Eye (tissue), 1 donor: ENCODE measurements at places on chromosomes 7 and 10.
A peak's percentile ranks its signal among the peaks of the same experiment; 100 is the strongest.

GRCh38 chr10:57482259-57482658 is 785.4 kb downstream of the IPMK start:
- DNase-seq, result no peak

DNA sequence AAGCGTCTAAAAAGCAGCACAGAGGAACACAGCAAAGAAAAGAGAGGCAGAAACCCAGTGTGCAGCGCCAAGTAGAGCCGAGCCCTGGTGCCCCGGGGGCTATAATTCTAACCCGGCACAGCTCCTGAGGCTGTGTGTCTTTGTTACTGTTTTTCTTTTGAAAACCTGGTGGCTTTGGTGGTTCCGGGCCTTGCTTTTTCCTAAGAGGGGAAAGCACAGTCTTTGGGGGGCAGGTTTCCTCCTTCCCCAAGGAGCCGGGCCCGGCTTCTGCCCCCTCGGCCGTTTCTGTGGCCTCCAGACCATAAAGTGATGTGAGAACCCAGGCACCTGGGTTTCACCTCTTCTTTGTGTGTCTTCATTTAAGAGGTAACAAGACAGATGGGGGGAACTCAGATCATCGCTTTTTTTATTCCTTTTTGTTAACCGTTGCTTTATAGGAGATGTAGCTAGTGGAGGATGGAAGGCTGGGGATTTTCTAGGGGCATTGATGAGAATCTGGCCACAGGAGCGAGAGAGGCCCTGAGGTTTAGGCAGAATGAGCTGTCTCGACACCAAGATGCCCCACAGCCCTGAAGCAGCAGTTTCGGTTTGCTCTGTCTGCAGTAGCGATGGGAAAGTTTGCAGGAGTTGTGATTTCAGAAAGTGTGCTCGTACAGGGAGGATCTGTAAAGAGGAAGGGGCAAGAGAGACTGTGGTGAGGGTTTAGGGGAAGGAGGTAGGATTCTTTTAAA is 367.8 kb upstream of the GALNT17 start:
- no peak for DNase-seq

- no peak for DNase-seq
Observed at GRCh38 chr7:81301815-81302214, 383.0 kb upstream of the SEMA3C start.

DNA sequence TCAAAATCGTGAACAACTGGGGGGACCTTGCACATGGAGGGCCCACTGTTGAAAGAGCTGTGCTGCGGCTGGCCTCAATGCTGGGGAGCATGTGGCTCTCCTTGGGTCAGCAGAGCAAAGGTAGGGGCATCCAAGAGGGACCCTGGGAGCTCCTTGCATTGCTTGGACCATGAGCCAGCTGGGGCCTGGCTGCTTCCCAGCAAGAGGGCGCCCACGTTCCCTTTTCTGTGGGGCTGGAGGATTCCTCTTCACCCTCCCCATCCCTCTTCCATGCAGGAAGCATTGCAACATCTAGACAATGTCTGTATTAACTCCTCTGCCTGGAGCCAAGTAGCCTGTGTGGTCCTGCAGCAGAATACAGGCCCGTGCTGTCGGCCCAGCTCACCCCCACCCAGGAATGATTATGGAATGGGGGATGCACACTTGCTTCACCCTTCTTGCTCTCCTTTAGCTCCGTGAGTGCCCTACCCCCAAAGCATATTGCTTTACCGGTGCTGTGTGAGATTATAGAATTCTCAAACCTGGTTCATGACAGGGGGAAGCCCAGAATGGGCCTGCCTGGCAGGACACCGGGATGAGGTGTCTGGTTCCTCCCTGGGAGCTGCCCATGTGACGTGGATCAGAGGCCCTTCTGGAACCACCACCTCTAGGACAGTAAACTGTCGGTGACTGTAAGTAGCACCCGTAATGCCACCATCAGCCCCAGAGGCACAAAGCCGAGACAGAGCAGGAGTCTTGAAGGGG is 61.9 kb downstream of the SYPL1 start:
- DNase-seq, result no peak

- DNase-seq, result no peak
Observed at GRCh38 chr7:92634205-92634604, 44.0 kb upstream of the FAM133B start.

- DNase-seq, result no peak
Observed at GRCh38 chr7:244974-245373, 45.0 kb upstream of the FOXL3 start.

- no peak for DNase-seq
Observed at GRCh38 chr10:60206735-60207134, 182.9 kb downstream of the ANK3 start.

- DNase-seq, result no peak
Observed at GRCh38 chr7:123749537-123749857, 694 bp upstream of the WASL start.

DNA sequence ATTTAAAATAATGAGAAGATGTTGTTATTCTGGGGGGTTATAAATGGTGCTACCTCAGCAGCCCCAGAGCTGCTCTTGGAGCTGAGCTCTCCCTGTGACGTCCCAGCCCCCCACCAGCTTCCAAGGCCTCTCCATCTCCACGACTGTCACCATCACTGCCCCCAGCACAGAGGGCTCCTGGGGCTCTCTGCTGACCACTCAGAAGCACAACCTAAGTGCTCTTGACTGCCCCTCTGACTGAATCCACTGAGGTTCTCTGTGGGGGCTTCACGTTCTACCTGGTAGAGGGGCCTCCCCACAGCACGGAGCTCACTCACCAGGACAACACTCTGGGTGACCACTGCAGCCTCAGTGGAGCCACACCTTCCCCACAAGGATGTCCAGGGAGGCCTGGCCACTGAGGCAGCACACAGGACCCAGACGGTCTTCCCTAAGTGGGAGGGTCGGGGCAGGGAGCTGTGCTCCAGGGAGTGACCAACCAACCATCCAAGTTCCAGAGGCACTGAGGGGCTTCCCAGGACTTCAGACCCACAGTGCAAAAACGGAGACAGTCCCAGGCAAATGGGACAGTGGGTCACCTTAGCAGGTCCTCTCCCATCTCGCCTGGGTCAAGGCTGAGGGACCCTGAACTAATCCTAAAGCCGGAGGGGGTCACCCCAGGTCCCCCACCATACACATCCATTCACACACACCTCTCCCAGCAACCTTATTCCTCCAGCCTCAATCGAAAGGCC is 121.0 kb upstream of the PPP2R2D start:
- no peak for DNase-seq

DNA sequence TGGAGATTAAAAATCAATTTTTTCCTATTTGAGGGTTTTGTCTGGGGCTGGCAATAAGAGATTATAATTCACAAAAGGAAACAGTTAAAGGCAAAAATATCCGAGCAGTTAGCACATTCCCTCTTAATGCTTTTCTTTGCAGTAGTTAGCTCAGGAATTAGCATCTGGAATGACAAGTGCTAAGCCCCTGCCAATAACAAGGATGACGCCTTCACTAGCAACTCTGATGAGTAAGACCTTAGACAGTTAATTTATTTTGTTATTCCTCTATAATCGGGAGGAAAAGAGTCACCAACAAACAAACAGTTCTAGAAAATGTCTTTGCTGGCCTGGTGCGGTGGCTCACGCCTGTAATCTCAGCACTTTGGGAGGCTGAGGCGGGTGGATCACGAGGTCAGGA is 151.3 kb downstream of the TRIL start:
- no peak for DNase-seq

GRCh38 chr7:142331941-142332340 is 74.1 kb upstream of the PRSS58 start:
- DNase-seq, result no peak

DNA sequence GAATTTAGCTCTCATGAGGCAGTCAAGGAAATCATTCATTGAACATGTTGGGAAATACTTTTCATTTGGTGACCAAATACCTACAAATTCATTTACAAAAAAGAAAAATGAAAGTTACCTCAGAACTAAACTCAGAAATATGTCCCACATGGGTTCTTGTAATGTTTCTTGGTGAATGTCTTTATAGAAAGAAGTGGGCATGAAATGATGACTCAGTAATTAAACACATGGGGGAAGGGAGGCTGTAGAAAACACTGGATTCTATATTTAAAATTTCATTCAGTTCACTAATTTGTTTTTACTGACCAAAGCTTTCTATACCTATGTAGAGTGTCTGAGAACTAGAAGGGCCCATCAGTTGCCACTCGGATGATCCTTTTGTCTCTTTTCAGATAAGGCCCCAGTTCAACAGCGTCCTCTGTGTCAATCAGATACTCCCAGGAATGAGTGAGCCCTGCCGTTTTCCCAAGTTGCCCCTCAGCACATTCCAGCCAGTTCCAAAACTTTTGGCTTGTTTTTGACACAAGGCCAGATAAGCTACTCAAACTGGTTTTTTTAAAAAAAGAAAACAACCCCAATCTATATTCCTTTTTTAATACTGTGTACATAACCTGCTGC is 49.3 kb upstream of the AGBL3 start:
- DNase-seq, result peak; percentile 71

GRCh38 chr7:48502021-48502420 is 330.8 kb downstream of the ABCA13 start:
- DNase-seq, result no peak

DNA sequence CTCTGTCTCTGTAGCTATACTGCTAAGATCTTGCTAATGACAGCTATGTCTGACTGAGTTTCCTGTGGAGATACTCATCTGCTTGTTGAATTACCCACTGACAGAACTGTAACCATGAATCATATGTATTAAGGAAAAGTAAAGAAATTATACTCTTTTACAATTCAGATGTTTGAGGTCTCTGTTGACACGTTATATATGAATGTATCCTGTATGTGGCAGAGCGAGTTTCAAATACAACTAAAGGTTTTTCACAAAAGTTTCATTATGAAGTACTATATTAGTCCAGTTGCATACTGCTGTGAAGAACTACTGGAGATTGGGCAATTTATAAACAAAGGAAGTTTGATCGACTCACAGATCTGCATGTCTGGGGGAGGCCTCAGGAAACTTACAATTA is 232.5 kb downstream of the CDK14 start:
- no peak for DNase-seq

GRCh38 chr10:15451137-15452094 is 80.3 kb upstream of the FAM171A1 start:
- DNase-seq, result no peak

- no peak for DNase-seq
Observed at GRCh38 chr7:64101126-64101942, 56.1 kb downstream of the ZNF727 start.

GRCh38 chr7:129431911-129432643 is 2.2 kb upstream of the STRIP2 start:
- no peak for DNase-seq

GRCh38 chr7:16921644-16922257 is 40.0 kb upstream of the AGR3 start:
- peak; percentile 43 for DNase-seq

- DNase-seq, result no peak
Observed at GRCh38 chr7:99514050-99514449, 9.6 kb downstream of the ZKSCAN5 start.

GRCh38 chr7:29764227-29764626 is 42.1 kb upstream of the WIPF3 start:
- no peak for DNase-seq

DNA sequence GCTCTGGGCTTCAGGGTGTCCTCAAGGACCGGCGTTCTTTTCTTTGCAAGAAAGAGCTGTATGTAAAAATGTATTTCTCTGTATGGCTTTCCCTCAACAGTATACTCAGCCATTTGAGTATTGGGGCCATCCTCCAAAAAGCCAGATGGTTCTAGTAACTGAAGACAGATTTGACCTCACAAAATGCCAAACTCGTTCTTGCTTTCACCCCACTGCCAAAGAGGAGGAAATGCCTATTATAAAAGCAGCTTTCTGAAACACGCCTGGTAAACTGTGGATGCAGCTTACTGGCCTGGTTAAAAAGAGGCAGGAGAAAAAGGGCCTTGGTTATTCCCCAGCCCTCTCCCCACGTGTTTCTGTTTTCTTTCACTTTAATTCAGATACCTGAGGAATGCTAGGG is 7.7 kb upstream of the HTR5A start:
- no peak for DNase-seq

DNA sequence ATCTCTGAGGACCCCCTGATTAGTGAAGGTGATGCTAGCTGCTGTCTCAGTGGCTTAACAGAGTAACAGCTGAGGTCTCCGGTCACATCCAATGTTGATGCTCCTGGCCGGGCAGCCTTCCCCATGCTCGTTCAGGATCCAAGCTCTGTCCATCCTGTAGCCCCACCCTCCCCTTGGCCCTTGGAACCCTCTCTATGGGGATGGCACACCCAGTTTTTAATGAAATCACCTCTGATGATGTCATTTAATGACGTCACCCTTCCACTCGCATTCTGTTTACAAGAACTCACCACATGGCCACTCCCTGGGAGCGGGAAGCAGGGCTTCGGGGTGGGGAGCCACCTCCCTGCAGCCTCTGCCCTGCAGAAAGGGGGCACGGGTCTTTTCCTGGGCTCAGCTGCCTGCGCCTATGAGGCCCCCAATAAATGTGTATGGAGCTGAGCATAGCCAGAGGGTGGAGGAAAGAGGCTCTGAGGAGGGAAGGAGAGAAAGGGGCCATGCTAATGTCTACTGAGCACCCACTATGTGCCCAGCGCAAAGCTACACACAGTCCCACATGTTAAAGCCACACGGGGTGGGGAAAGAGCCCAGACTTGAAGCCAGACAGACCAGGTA is 95.5 kb downstream of the OAT start:
- DNase-seq, result peak; percentile 25

DNA sequence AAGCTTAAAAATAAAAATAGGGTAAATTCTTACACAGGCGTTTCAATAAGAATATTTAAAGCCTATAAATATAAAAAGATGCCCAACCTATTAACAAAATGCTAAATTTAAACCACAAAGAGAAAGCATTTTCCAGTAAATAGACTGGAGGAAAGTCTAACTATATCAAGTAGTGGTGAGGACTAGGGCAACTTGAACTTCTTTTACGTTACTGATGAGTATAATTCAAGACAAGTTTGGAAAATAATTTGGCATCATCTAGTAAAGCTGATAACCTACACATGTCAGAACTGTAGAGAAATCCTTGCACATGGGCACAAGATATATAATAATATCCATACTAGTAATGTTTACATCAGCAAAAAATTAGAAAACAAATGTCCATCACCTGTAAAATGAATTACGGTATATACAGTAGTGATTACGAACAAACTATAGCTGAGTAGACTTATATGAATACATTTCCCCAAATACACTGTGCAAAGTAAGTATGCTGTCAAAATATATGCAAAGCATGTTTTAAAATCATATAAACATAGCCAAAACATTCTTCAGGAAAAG is 27.4 kb downstream of the CRPPA start:
- DNase-seq, result no peak

DNA sequence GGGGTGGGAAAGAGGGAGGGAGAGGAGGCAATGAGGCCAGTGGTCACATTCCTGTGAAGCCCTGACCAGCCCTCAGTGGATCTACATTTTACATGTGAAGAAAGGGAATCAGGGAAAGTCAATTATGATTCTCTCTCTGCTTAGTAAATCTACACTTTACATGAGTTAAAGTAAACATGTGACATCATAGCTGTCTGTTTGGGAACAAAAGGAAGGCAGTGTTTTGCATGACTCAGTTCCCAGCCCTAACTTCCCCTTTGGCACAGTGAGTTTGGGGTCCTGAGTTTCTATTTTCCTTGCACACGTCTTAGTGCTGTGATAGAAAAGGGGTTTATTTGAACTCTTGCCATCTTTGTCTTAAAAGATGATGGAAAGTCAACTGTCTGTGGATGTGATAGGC is 615.1 kb downstream of the SDK1 start:
- DNase-seq, result no peak
